Sigmoid colon (tissue), 7 donors: ENCODE measurements at places on chromosomes 5 and 9. TPM values are rescaled to one million over a fixed set of nuclear protein-coding genes. Genes with fewer than 3 reads are reported as not detected.

GRCh38 chr5:139486201-139486600 lies 3.6 kb upstream of the STING1 start:
- no peak for DNase-seq

DNA sequence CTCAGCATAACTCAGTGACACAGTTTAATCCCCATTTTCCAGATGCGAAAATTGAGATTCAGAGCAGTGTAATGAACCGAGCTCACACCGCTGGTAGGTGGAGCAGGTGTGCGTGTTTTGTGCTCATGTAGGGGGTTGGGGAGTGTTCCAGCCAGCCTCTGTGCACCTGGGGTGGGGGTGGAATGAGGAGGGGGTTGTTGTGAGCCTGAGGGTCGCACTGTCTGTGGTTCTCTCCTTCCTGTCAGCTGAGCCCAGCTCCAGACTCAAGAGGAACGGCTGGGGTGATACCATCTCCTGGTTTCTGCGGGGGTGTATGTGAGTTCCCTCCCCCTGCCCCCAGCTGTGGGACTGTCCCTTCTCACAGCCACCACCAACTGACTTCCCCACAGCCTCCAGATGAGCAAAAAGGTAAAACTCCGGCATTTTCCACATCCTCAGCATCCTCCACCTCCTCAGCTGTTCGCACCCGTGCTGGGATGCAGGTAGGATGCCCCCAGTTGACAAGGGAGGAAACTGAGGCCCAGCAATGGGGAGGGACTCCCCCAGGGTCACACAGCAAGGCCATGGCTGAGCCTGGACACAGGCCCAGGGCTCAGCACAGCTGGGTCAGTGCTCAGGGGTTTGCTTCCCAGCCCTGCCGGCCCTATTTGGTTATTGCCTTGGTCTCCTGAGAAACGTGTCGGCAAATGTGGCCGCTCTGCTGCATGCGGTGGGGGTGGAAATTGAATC lies 2.1 kb downstream of the SH2D3C start:
- DNase-seq = no peak

- no peak for DNase-seq
Observed at GRCh38 chr5:103487822-103488493, 74.6 kb downstream of the NUDT12 start.

The FGF18 gene
- 0.60 TPM for polyA plus RNA-seq
